ENCODE measurements at places on chromosomes 3 and 15.

DNA sequence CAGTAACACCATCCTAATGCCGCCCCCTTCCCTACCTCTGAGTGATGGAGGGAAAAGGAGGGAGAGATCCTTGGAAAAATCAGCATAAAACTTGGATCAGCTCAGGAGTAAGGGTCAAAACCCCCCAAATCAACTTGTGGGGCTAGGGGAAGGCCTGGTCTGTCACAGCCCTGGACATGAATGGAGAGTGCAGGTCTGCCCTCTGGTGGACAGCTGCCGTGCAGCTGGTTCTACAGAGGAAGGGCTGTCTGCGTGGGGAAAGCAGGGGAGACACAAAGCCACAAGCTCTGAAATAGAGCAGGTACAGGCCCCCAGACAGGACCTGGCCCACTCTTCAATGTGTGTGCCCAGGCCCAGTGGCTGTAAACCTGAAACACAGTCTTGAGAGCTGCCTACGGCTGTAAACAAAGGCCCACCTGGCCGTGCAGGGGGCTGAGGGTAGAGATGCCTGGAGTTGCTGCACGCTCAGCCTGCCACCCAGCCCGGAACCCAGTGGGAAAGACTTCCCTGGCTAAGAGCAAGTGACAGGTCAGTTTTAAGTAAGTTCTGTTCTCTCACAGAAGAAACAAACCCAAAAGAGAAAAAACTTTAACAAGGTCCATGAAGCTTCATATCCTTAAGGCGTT is 16.4 kb downstream of the CLK3 start:
- H3K27ac ChIP-seq: peak overlapping the region; percentile 12
- peaks cover 30% of the 10 kb centered on the region for H3K36me3 ChIP-seq
- H3K27me3 ChIP-seq: no peaks in the 10 kb centered on the region
- H3K4me3 ChIP-seq: no peak overlapping the region
- H3K4me1 ChIP-seq: peaks cover 6% of the 10 kb centered on the region
- DNase-seq: peak; percentile 74

- peaks cover 9% of the 10 kb centered on the region for H3K4me1 ChIP-seq
- peak overlapping the region; percentile 16 for H3K4me3 ChIP-seq
- peaks cover 91% of the 10 kb centered on the region for H3K27me3 ChIP-seq
- no peak for DNase-seq
These were observed 684 bp downstream of the TNFAIP8L3 start for GRCh38 chr15:51093839-51094605.

DNA sequence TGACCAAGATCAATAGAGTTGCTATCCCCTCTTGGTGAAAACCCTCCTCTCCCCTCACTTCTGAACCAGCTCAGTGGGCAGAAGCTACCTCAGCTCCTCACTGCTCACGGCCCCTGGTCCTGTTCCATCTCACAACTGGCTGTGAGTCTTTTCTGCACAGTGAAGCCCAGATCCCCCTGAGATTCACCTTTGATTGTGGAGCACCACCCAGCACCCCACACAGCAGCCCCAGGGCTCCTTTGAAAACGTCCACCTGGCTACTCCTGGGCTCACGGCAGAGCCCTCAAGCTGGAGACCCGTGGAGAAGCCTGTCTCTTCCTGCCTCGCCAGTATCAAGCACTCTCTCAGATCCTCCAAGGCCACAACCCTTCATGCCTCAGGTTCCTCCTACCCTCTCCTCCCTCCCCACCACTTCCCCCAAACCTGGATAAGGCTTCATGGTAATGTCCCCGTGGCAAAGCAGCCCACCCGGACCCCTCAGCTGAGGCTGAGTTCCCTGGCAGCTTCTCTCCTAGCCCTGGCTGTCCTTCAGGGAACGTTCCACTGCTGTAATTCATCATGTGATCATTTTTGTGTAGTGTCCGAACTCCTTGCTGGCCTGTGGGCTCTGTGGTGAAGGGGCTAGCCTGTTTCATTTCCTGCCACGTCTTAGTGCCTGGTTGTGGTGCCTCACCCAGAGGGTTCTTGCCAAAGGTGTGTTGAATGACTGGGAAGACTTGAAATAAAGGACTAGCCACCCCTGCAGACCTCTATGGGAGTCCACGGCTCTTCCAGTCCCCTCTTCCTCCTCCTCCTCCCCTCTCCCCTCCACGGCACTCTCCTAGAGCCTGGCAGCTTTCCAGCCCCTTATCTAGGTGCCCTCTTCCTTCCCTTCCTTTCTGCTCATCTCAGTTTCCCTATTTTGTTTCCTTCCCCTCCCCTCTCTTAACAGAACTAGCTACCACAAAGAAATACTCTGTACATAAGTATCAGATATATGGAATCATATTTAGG is 44.5 kb downstream of the KY start:
- H3K36me3 ChIP-seq: no peaks in the 10 kb centered on the region
- no peak overlapping the region for H3K27ac ChIP-seq
- peak; percentile 35 for DNase-seq
- no peaks in the 10 kb centered on the region for H3K4me1 ChIP-seq

DNA sequence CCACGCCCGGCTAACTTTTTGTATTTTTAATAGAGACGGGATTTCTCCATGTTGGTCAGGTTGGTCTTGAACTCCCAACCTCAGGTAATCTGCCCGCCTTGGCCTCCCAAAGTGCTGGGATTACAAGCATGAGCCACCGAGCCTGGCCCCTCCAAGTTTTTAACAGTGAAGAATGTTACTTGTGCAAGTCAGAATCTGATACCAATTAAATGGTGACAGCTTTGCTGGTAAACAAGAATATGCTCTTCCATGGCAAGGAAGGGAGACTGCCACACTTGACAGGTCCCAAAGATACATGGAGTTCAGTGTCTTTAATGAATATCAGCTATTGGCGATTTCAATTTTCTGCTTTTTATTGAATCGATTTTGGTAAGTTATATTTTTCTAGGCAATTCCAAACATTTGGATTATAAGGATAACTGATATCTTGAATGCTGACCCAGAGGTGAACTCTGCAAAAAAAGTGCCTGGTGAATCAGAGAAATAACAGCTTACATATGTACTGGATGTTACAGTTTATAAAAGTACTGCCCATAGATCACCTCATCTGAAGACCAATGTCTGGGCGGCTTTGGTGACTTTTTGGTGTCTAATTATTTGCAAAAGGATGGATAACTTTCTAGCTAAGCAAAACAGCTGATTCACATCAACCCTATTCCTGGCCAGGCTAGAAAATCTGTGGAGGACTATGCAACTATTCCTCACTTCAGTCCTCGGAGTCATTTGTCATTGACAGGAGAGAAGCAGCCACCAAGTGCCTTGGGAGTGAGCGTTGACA is 1.2 kb downstream of the PARP16 start:
- peaks cover 2% of the 10 kb centered on the region for H3K36me3 ChIP-seq
- no peaks in the 10 kb centered on the region for H3K27me3 ChIP-seq
- H3K4me1 ChIP-seq: peaks cover 25% of the 10 kb centered on the region
- no peak for DNase-seq
- H3K4me3 ChIP-seq: peak overlapping the region; percentile 81

GRCh38 chr3:153619268-153619667 is 457.2 kb downstream of the RAP2B start:
- H3K36me3 ChIP-seq: peaks cover 37% of the 10 kb centered on the region
- H3K27ac ChIP-seq: no peak overlapping the region
- no peak for DNase-seq
- peaks cover 37% of the 10 kb centered on the region for H3K4me1 ChIP-seq

DNA sequence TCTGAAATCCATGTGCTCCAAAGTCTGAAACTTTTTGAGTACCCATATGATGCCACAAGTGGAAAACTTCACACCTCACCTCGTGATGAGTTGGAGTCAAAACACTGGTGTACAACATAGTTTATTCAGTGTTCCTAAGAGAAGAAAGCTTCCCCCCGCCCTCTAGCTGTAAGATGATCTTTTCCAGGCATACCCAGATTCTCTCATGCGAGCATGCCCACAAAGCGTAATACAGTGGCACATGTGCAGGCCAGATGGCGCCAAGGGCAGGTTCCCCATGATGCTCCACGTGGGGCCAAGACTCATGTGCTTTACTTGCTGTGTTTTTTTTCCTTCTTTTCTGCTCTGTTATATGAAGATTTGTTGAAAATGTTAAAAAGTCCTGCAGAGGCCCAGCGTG is 104.9 kb upstream of the LRRFIP2 start:
- H3K27me3 ChIP-seq: no peaks in the 10 kb centered on the region
- peaks cover 38% of the 10 kb centered on the region for H3K36me3 ChIP-seq
- no peak overlapping the region for H3K4me3 ChIP-seq
- no peaks in the 10 kb centered on the region for H3K4me1 ChIP-seq
- no peak overlapping the region for H3K27ac ChIP-seq
- DNase-seq: no peak

GRCh38 chr15:86615816-86616215 is 536.1 kb downstream of the AGBL1 start:
- no peak for DNase-seq
- peaks cover 57% of the 10 kb centered on the region for H3K4me1 ChIP-seq
- peaks cover 4% of the 10 kb centered on the region for H3K36me3 ChIP-seq
- H3K27me3 ChIP-seq: peaks cover under 1% of the 10 kb centered on the region
- no peak overlapping the region for H3K4me3 ChIP-seq
- peak overlapping the region; percentile 1 for H3K27ac ChIP-seq

DNA sequence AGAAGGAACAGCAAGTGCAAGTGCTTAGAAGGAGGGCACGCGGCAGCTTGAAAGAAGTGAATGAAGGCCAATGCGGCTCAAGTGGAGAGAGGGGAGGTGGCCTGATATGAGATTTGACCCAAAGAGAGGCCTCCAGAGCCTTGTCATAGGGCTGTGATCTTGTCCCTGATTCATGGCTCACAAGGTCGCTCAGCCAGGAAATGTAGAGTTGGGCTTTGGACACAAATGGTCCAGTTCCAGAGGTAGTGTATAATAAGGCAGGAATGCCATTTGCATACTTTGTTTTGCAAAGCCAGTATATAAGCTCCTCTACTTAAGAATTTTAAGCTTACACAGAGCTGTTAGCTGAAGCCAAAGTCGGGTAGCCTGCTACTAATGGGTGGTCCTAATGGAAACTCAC is 33.7 kb downstream of the HGD start:
- H3K27ac ChIP-seq: no peak overlapping the region
- DNase-seq: no peak
- peaks cover 2% of the 10 kb centered on the region for H3K27me3 ChIP-seq
- no peak overlapping the region for H3K4me3 ChIP-seq

GRCh38 chr3:113255100-113255853 is 43.9 kb downstream of the BOC start:
- no peak overlapping the region for H3K4me3 ChIP-seq
- H3K4me1 ChIP-seq: no peaks in the 10 kb centered on the region
- H3K36me3 ChIP-seq: no peaks in the 10 kb centered on the region
- no peak overlapping the region for H3K27ac ChIP-seq
- peaks cover 23% of the 10 kb centered on the region for H3K27me3 ChIP-seq

- H3K4me3 ChIP-seq: no peak overlapping the region
- no peak for DNase-seq
- no peaks in the 10 kb centered on the region for H3K27me3 ChIP-seq
- H3K36me3 ChIP-seq: peaks cover 52% of the 10 kb centered on the region
These were observed 36.8 kb downstream of the MTMR10 start for GRCh38 chr15:30954674-30955073.

DNA sequence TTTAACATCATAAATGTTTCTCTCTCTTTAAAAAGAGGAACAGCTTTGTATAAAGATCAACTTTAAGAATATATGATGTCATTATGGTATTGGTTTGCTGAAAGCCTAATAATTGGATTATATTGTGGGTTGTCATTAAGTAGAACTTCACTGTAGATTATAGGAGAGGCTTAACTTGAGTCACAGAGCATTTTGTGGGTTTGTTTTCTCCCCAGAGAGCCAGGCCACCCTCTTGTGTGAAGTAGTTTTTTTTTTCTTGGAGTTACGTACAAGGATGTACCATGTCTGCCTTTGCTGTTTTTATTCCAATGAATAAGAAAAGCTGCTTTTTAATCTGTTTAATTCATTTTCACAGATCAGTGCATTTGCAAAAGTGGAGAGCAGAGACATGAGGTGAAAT is 354.8 kb upstream of the TBL1XR1 start:
- H3K4me3 ChIP-seq: no peak overlapping the region
- H3K27ac ChIP-seq: no peak overlapping the region
- DNase-seq: no peak
- H3K36me3 ChIP-seq: no peaks in the 10 kb centered on the region
- H3K4me1 ChIP-seq: peaks cover 45% of the 10 kb centered on the region
- no peaks in the 10 kb centered on the region for H3K27me3 ChIP-seq

DNA sequence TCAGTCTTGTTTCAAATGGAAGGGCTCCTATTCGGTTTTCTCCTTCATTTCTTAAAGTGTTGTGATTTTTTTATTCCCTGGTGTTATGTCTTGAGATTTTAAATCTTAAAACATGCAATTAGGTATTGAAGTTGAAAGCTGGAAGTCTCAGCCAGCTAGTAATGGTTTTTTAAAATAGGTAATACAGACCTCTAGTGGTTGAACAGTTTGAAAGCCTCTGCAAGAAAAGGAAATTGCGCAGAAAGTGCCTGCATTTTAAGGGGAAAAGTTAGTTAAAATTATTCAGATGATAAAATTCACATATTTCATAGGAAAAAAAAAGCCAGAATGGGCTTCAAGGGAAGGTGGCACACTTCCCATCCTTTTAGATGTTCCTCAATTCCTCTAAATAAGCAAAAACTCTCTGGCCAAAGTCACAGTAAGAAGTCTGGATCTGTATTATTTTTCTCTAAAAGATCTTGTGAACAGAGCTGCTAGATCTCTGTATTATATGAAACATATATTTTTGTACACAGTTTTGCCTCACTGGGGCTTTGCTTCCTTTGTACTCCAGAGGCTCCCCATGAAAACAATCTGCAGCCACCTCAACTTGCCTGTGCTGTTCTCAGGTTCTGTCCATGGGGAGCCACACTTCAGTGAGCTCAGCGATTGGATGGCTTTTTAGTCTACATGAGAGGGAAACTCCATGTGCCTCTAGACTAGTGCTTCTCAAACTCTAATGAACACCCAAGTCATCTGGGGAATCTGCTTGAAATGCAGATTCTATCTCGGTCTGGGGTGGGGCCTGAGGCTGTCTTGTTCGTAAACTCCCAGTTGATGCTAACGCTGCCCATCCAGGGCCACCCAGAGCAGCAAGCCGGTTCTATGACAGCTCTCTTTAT is 21.5 kb downstream of the AGTR1 start:
- no peak for DNase-seq
- no peaks in the 10 kb centered on the region for H3K27me3 ChIP-seq
- H3K27ac ChIP-seq: no peak overlapping the region
- no peaks in the 10 kb centered on the region for H3K4me1 ChIP-seq
- no peaks in the 10 kb centered on the region for H3K36me3 ChIP-seq
- no peak overlapping the region for H3K4me3 ChIP-seq

- no peak overlapping the region for H3K4me3 ChIP-seq
- no peaks in the 10 kb centered on the region for H3K27me3 ChIP-seq
- no peak for DNase-seq
These were observed 64.1 kb downstream of the CCR1 start for GRCh38 chr3:46143951-46144473.
